ENCODE measurements at places on chromosomes 1 and 21.
A peak's percentile ranks its signal among the peaks of the same experiment; 100 is the strongest.

- no peak for DNase-seq
Measured at GRCh38 chr1:181174861-181175260, 86.4 kb downstream of the IER5 start.

DNA sequence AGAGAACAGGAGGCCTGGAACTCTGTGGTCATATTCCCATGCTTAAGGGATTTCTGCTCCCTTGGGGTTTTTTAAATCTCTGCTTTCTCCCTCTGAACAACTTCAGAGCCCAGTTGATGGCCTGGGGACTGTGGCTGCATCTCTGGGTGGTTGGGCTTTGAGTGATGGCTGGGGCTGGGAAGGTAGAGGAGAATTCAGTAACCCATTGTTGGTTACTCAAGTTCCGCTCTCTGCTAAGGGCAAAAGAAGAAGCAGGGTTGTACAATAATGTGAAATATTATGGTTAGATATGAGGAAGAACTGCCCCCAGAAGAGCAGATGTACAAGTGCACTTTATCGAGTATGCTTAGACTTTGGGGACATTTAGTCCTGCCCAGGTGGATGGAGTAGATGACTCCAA is 72.1 kb upstream of the CNTN2 start:
- DNase-seq = no peak

GRCh38 chr1:14263225-14263624 is 335.3 kb upstream of the KAZN start:
- no peak for DNase-seq

DNA sequence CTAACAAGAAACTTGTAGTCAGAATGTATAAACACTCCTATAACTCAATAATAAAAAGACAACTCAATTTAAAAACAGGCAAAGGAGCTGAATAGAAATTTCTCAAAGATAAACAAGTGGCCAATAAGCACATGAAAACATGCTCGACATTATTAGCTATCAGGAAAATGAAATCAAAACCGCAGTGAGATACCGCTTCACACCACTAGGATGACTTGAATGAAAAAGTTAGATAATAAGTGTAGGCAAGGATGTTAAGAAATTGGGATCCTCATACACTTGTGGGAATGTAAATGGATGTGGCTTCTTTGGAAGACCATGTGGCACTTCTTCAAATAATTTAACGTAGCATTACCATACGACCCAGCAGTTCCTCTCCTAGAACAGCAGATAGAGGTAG is 8.9 kb downstream of the RALGPS2 start:
- no peak for DNase-seq

GRCh38 chr1:204314171-204314892 is 45.4 kb downstream of the PLEKHA6 start:
- no peak for DNase-seq

- DNase-seq = no peak
Measured at GRCh38 chr1:119298687-119299303, 69.8 kb upstream of the HAO2 start.

DNA sequence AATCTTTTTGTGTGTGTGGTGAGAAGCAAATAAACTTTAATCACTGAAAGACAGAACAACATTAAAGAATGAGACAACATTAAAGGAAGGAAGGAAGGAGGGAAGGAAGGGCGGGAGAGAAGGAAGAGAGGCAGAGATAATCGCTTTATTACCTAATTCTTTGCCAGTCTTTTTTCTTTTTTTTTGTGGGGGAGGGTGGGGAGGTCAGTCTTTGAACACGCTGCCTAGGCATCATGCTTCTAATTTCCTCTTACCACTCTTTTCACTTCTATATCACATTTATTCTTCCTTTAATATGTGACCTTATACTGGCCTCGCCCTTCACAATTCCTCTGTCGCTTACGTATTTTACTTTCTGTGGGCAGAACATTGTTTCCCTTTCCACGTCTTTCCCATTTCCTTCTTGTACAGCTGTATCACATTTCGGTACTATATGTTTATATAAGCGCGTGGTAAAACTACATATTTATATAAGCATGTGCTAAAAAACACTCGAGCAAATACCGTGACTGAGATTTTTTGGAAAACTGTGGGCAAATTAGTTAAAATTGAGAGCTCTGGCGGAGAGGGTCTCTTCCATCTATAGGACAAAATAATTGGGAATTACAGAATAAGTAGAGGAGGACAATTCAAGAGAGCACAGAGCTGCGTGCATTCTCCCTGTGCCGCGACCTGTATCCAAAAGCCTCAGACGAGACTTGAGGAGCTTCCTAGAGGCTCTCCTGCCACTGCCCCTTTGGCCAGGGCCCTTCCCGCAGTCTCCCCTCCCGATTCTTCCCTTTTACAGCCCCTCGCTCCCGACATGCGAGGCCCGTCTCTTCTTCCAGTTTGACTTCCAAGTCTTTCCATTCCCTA is 823 bp upstream of the PRKAA2 start:
- peak; percentile 60 for DNase-seq

GRCh38 chr1:115977499-115978258 is 1.4 kb downstream of the SLC22A15 start:
- peak; percentile 57 for DNase-seq

DNA sequence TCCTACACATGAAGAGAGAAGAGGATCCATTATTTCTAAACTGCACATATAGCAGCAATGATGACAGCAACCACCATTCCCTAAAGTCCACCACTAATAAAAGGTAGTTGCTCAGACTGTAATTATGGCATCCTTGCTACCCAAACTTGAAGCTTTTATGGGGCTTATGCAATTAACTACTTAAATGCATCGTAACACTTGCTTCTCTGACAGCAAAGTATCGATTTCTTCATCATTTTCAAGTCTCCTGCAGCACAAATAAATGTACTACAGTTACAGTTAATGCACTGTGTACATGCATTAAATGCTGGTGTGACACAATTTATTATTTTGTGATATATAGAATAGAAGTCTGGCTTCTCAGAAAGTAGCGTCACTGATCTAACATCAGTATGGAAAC is 241.7 kb downstream of the USH2A start:
- DNase-seq = no peak

DNA sequence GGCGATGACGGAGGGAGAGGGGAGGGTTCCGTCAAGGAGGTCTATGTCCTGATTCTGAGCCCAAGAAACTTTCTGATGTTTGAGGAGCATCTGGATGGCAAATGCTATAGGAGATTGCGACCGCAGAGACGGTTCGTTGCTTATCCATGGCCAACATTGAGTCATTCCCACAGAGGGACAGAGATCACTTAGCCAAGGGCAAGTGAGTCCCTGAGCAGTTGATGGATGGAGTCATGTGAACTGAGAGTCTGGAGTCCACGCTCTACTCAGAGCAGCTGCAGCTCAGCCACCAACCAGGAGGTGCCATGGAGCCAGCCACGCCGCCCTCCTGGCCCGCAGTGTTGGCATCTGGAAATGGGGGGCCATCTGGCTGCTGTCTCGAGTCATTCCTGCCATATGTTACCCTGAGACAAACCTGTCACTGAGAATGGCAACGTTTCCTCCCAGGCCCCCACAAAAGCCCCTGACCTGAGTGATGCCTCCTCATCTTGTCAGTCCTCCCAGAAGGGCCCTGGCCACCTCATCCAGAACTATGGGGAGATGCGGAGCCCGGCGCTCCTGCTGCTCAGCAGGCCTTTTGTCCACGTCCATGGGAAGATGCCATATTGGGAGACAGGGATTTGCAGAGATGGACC is 58.6 kb downstream of the ATP5PO start:
- DNase-seq = no peak

GRCh38 chr1:167081594-167082156 is 8.5 kb downstream of the GPA33 start:
- DNase-seq = no peak

DNA sequence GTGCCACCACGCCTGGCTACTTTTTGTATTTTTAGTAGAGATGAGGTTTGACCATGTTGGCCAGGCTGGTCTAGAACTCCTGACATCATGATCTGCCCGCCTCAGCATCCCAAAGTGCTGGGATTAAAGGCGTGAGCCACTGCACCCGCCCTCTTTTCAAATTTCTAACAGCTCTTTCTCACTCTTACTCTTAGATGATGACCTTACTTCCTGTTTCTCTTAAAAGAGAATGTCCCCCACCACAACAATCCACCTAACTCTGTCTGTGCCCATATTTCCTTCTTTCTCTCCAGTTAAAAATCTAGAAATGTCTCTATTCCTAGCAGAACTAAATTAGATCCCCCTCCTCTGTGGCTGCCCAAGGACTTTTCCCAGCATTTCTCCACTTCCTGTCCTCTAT is 46.6 kb upstream of the RGS2 start:
- no peak for DNase-seq

DNA sequence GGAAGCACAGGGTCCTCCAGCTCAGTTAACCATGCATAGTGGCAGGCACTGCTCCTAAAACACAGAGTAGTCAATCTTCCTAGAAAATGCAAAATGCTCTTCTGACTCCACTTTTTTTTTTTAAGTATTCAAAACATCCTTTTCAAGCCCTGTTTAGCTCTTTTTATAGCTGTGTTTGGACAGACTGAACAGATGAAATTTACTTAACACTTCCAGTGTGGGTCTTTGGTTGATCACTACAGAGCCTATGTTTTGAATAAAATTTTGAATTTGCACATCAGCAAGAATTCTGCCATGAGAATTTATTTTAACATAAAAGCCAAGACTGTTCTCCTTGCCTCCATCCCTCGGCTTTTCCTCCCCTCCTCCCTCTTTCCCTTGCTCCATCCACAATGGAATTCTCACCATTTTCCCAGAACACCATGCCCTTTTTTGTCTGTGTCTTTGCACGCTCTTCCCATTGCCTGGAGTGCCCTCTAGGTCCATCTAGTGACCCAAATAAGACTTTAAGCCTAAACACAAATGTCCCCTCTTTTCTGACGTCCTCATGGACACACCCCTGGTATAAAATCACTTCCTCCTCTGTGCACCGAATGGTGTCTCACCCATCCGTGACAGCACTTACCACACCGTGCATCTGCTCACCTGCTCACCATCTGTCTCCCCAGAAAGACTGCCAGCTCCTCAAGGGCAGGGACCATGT is 24.0 kb upstream of the CPT2 start:
- DNase-seq = peak; percentile 74

DNA sequence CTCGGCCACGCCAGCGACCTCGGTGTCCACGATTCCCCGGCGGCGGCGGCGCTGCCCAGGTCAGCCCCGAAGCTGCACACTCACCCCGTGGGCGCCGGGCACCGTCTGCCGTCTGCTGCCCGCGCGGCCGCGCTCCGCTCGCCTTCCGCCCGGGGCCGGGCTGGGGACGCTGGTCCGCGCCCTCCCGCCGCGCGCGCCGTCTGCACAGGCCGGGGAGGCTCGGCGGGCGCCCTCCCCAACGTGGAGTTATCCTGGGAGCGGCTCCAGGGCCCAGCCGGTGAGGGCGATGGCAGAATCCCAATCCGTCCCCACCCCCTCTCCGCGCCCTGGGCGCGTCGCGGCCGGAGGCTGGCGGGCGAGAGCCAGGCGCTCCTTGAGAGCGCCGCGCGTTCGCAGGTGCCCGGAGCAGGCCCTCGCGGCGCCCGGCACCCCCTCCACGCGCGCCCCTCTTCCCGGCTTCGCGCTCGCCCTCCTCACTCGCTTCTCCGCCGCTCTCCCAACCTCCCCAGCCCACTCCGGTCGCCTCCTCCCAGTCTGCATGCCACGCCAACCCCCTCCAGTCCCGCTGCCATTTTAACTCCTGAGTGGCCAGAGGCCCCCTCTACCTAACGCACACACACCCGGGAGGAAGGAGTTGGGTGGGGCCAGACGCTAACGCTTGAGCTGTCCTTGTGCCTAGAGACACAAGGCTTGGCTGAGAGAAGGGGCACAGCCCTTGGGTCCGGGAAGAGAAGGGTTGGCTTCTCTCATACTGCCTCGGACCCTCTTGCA is at the start of gene LRRN2:
Gene LRRN2 (minus strand): TSS at position 503 of the 771 bp plus-strand sequence. CDS start 65,746 bp downstream, outside the sequence.
- DNase-seq = no peak

- peak; percentile 27 for DNase-seq
Measured at GRCh38 chr1:162732566-162733335, 57.8 kb upstream of the HSD17B7 start.

DNA sequence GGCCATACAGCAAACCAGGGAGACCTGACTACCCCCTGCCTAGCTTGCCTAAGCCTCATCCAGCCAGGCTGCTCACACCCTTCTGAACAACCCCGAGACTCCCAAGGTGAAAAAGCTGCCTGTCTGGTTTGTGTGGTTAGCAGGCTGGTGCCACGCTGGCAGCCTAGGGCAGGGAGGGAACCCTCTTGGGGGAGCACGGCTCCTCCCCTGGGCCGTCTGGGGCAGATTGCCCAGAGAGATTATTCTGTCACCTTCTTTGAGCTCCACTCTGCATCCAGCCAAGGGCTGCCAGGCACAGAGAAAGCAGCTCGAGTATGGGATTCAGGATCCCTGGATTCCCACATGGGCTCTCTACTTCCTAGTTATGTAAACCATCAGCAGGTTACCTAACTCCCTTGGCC is 27.5 kb upstream of the TCEA3 start:
- DNase-seq = no peak

GRCh38 chr1:167935216-167936067 is 1.0 kb upstream of the DCAF6 start:
- peak; percentile 62 for DNase-seq

- no peak for DNase-seq
Measured at GRCh38 chr1:6473156-6473555, 7.2 kb upstream of the TNFRSF25 start.

Measured in mesenchymal stem cell (in vitro differentiated cells and primary cell).